NCI-H82 (cell line): ENCODE measurements at places on chromosomes 11 and 22.

DNA sequence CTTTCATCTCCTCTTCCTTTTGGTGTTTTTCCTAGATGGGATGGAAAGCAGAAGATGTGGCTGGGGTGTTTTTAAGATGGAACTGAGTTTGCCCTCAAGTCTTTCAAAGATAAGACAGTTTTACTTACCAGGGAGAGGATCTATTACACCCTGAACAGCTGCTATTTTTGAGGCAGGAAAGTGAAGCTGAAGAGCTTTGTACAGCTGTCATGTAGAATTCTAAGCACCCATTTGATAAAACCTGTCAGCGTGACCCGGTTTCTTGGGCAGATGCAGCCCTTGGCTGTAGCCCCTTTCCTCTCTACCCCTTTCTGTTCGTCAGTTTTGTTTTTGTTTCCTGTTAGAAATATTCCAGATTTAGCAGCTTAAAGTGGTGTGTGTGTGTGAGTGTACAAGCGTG, 35.2 kb downstream of the FAT3 start:
- peak; percentile 23 for DNase-seq

- no peak for DNase-seq
These were observed 219.2 kb downstream of the NAV2 start for GRCh38 chr11:19931771-19932369.

DNA sequence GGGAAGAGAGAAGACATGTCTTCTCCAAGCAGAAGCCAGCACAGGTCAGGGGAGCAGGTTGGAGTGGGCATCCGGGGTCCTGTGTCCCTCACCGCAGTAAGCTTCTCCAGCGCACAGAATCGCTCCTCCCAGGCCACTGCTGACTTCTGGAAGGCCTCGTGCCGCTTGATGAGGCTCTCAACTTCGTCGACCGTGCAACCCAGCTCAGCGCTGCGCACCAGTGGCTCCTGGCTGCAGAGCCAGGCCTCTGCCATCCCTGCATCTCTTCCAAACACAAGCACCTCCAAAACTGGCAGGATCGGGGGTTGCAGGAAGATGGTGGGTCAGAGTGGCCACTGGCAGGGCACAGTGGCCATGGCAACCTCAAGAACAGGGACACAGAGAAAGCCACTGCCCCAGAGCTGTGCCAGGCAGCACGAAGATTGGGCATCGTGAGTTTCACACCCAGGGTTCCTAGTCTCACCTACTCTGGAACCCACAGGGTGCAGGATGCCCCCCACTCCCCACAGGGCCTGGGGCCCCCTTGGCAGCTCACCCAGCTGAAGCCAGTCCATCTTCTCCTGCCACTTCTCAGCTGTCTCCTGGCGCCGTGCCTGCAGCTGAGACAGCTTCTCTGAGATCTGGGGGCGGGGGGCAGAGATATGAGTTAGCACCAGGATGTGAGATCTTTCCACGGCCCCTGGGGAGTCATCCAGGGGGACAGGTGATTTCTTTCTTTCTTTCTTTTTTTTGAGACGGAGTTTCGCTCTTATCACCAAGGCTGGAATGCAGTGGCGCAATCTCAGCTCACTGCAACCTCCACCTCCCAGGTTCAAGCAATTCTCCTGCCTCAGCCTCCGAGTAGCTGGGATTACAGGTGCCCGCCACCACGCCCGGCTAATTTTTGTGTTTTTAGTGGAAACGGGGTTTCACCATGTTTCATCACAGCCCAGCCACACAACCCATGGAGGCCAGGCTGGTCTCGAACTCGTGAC, 11.2 kb upstream of the RBM4B start:
- no peak for DNase-seq

- no peak for DNase-seq
These were observed 21.6 kb upstream of the SESN3 start for GRCh38 chr11:95252586-95252985.

GRCh38 chr11:33158596-33159275, 2.5 kb downstream of the CSTF3 start:
- DNase-seq = no peak

GRCh38 chr22:47600281-47600680, 837.8 kb downstream of the TBC1D22A start:
- no peak for DNase-seq

GRCh38 chr11:4647766-4648165, 4.0 kb downstream of the OR51E1 start:
- no peak for DNase-seq

DNA sequence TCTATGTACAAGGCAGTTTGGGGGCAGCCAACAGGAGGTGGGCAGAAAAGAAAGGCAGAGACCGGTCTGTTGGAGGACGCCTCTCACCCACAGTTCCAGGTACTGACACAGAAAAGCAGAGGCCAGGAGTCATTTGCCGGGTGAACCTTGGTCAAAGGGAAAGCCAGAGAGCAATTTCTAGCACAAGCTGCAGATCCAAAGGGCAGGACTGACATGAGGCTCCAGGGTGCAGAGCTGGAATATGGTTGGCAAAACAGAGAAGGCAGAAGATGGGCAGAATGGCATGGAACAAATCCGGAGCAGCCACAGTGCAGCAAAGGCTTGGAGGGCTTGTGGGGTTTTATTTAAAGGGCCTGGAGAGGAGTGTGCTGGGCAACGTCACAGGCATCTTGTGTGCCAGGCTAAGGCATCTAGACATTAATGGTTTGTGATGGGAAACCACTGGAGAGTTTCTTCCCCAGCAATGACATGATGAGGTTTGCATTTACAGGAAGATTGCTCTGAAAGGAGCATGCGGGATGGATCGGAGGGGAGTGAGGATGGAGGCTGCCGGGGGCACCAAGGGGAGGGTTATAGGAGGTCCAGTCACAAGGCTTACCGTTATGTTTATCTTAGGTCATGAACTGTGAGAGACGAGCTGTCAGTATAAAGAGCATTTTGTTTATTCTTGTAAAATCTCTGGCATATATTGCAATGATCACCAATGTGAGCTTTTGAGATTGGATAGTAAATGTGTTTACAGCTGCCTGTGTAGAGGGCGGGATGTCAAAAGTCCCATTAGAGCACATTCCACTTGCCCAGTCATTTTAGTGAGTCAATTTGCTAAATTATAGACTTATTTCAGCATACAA, 5.7 kb upstream of the MMP20 start:
- DNase-seq = no peak

DNA sequence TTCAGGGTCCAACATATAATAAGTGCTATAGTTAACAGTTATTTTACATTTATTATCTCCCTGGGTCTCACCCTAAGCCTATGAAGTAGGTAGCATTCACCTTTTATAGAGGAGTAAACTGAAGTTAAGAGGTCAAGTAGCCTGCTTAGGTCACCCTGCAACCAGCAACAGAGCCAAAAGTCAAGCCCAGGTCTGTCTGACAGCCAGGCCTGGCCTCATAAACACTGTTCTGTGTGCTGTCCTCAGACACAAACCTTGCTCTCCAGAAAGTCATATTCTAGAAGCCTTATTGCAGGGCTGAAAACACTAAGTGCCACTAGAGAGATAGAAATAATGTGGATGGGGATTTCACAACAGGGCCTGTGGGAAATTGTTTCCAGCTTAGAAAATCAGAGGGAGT, 59.3 kb downstream of the BDNF start:
- no peak for DNase-seq

DNA sequence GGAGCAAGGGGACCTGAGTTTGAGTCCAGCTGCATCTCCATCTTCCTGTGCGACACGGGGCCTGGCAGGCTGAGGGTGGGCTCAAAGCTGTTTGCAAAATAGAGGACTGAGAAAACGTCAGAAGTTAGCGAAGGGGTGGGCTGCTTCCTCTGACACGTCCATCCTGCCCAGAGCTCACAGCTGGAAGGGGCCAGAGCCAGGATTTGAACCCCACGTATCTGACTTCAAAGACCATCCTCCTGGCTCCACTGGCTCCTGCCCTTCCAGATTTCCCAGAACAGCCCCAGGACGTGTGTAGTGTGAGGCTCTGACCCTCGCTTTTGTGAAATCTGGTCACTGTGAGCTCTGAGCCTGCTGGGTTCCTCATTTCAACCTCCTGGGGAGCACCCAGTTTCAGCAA, 56.3 kb downstream of the CD82 start:
- DNase-seq = no peak

GRCh38 chr11:10317776-10318526, 13.1 kb downstream of the ADM start:
- no peak for DNase-seq

GRCh38 chr22:49620003-49620556, 207.6 kb downstream of the BRD1 start:
- DNase-seq = no peak
